ENCODE measurements at places on chromosomes 5 and 9.

DNA sequence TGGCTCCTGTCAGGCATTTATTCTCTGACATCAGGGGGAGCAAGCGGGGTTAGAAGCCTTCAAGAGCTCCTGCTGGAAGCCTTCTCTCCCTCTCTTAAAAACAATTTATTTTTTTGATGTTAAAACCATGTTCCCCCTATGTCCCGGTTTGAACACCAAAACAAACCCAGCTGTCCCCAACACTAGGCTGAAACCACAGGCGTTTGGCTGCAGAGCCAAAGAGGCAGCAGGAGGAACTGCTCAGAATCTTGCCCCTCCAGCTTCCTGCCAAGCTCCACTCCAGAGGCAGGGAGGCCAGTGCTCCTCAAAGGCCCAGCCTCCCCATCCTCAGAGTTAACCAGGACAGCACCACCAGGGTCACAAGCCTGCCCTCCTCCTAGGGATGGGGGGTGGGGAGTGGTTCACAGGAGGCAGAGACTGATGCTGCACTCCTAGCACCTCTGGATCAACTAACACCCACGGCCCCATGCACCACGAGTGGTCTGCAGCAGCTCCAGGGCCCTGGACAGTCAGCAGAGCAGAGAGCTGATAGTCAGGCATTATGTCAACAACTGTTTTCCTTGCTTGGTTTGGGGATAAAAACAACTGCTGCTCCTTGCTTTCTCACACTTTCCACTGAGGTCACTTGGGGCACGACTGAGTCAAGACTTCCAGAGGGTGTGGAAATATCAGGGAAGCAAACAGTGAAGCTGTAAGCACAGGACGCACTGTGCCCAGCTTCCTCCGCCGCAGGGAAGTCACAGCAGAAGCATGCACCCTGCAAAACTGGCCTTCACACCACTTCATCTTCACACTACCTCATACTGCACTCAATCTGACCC, 96.5 kb upstream of the ADRA1B start:
- DNase-seq, result no peak

DNA sequence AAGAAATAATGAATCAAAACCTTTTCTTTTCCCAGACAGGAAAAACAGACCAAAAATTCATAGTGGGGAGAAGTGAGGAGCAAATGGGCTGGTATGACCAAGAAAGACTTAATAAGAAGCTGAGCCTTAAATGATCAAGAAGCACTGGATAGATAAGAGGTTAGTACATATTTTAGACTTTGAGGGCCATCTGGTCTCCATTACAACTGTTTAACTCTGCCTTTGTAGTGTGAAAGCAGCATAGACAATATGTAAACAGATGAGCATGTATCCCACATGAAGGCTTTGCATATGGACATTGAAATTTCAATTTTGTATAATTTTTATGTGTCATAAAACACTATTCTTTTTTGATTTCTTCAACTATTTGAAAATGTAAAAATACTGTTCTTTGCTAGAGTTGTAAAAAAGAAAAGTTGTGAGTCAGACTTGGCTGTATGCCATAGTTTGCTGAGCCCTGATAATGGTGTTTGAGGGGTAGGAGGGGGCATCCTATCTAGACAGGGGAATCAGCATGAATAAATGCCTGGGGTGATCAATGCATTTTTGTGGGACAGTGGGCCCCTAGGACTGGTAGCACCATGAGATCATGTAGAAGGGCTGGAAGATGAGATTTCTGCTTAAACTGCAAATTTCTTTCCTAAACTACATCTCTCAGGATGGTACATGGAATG, 91.8 kb upstream of the GPR151 start:
- no peak for DNase-seq

DNA sequence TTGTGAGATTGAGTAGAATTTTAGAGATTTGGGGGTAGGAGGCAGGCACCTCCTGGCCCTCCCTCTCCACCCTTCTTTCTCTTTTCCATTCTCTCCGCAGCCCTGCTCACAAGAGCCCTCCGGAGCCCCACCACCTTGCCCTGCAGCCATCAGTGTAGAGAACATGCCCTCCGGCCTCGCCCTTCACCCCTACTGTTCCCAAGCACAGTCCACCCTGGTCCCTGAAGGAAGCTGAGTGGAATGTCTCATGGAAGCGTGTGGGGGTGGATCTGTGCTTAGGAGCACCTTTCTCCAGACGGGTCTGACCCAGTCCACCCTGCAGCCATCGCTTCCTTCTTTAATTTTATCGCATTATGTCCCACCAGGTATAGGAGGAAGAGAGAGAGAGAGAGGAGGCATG, 267.1 kb downstream of the NSG2 start:
- DNase-seq, result no peak

GRCh38 chr9:137405677-137406081, 17.3 kb downstream of the EXD3 start:
- no peak for DNase-seq

GRCh38 chr9:1832960-1833359, 182.2 kb upstream of the SMARCA2 start:
- DNase-seq, result no peak

DNA sequence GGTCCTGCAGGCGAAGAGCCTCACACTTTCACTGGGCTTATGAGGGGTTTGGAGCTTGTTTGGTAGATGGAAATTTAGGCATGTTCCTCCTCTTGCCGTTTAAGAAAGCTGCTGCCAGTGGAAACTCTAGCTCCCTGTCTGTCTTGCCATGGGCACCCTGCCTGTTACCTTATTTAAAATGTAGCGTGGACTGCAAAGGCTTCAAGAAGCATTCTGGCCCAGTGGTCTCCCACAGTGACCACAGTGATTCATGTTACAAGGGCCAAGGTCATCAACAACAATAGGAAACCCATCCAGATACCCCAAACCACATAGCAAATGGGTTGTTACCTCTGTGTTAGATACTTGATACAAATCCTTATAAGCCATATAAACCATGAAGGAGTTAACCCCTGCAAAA, 96.6 kb downstream of the DPYSL3 start:
- DNase-seq, result no peak

DNA sequence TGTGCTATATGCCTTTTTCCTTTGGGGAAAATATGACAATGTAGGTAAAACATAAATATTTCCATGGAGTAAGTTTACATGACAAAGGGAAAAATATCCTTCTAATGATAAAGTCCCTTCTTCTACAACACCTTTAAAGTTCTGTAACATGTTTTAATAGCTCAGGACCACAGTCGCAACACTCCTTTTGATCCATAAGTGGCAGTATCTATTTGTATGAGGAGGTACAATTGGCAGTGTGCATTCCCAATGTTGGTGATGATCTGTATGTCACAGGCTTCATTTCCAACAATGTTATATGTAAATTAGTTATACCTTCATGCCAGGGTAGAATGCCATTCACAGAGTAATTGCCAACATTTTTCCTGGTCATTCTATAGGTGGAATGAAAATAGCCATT, 127.1 kb upstream of the CCNH start:
- no peak for DNase-seq

DNA sequence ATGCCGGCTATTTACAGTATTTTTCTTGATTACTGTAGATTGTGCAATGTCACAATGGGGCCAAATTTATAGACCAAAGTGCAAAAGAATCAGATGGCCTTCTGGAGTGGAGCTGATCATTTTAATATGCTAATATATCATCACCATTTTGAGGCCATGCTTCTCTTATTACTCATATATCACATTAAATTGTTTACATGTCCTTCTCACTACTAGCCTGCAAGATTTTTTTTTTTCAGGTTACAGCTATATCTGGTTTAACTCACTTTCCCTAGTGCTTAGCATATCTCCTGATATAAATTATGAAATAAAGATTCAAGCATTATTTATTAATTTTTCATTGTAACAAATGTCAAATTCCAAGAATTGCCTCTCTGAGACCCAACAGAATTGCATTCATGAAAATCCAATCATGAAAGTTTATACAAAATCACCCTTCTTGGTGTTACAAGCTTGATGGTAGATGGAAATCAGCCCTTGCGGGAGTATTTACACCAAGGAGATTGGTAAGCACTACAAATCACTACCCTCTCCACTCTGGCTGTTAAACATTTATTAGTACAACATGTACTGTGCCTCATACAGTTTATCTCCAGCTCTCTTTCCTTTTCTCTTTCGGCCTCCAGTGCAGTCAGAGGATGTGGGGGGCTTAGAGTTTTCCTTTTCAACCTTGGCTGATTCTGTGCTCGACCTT, 703.9 kb downstream of the BRINP1 start:
- no peak for DNase-seq

- DNase-seq, result no peak
Measured at GRCh38 chr5:59579824-59580167, 313.7 kb downstream of the PDE4D start.

DNA sequence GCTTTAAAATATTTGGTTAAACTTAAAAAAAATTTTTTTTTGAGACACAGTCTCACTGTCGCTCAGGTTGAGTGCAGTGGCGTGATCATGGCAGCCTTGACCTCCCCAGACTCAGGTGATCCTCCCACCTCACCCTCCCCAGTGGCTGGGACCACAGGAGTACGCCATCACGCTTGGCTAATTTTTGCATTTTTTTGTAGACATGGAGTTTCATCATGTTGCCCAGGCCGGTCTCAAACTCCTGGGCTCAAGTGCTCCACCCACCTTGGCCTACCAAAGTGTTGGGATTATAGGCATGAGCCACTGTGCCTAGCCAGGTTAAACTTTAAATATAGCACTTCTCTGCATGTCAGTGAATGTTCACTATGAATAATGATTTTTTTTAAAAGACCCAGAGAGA, 224.5 kb upstream of the RFX3 start:
- DNase-seq, result no peak

DNA sequence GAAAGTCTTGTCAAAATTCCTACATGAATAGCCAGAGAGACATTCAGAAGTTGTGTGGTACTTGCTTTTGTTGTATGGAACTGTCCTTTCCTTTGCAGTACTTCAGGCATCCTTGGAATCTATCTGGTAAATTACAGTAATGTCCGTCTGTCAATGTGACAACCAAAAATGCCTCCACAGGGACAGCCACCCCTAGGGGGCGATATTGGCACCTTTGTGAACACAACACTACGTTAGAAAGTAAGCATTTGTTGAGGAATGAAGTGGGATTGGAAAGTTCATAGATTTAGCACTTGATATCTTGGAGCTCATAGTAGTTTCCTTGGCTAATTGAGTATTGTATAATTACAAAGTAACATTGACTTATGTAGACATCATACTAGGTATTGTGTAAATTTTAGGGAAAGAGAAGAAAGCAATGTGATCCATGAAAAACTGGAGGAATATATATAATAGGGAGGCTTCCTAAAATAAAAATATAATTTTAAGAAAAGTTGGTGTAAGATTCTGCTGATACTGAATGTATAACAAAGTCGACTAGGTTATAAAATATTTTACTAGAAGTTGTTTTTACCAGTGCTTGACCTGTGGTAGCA, 32.7 kb downstream of the TMEFF1 start:
- DNase-seq, result peak; percentile 61

GRCh38 chr9:18692962-18693361, 219.0 kb downstream of the ADAMTSL1 start:
- no peak for DNase-seq

DNA sequence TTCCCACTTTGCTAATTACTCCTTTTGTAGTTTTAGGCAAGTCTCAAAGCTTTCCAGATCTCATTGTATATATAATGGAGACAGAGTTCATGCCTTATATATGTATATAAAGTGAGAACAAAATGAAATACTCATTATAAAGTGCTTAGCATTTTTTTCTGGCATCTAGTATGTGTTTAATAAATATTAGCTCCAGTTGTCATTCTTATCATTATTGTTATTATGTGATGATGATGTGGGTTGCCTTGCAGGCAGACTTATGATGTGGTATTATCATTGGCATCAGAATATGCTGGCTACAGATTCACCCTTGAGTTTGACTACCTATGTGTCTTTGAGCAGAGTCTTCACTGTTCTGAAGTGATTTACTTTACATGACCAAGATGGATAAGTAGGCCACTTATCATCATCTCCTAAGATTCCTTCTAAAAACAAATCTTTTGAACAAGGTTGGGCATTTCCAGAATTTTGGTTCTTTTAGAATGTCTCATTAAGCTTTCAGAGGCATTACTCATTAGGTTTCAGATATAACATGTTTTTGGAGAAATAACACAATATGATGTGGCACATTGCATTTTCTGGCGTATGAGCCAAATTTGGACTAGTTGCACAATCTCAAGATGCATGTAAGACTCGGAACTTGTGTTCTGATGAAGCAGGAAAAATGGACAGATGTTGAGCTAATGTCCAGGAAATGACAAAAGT, 145.6 kb upstream of the TNC start:
- DNase-seq, result no peak

GRCh38 chr5:76221311-76221710, 138.1 kb downstream of the SV2C start:
- no peak for DNase-seq

DNA sequence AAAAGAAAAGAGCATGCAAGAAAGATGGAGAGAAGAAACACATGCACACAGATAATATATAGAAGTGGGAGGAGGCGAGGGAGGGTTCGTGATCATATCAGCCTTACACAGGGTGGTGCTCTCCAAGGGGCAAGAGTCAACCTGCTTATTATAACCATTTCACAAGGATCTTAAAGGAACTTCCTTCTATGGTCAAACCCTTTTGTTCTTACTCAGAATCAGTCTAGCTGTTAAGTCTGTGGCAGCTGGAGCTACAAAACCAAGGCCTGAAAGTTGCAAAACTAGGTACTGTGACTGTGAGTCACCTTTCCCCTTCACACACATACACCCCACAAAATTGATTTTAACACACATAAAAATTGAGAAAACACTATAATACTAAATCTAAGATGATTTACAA, 18.5 kb upstream of the ERMP1 start:
- DNase-seq, result peak; percentile 48

- no peak for DNase-seq
Measured at GRCh38 chr9:122179690-122180074, 20.0 kb downstream of the MORN5 start.

DNA sequence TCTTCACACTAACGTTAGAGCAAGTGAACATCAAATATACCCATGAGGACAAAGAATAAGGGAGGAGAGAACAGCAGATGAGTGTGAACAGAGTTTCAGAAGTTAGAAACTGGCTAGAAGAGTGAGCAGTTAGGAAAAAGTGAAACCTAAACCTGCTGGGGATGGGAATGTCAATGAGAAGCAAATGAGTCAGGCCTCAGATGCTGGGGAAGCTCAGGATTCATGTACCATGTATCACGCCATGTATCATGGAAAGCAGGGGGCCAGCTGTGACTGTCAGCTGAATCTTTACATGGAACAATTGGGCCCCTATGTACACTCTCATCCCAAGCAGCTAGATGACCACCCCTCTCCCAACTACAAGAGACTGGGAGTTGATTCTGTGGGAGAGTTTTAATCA, 16.2 kb downstream of the GDF9 start:
- no peak for DNase-seq

DNA sequence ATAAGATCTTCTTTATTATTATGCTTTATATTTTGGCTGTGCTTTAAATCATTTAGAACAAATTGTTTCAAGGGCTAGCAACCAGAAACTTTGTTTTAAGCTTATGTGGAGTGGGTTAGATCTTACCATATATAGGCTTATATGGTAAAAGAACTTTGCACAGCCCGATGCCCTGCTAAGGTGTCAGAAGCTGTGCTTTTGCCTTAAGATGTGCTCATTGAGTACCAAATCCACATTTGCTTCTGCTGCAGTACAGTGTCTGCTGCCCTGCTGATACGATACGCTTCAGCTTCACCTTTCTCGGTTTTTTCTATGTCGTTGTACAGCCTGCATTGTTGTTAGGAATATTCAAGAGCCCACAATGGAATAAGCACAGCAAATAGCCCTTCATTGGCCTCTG, 34.8 kb downstream of the CD180 start:
- DNase-seq, result peak; percentile 26
